ENCODE measurements at places on chromosomes 2 and 18.

DNA sequence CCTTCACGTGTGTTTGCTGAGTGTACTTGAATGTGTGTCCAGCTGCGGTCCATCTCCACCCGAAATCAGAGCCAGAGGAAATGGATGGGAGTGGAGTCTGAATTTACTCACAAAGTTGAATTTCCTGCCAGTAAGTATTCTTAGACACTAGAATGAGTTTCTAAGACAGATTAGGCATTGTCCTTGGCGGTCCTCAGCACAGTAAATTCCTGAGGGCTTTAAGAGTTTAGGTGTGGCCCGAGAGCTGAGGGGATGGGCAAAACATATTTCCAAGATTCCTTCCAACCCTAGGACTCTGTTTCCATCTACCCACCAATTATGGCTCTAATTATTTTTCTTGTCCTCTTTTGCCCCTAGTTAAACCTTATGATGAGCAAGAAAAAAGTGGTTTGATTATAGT, 90.3 kb upstream of the PHLPP1 start:
- no peak for DNase-seq

DNA sequence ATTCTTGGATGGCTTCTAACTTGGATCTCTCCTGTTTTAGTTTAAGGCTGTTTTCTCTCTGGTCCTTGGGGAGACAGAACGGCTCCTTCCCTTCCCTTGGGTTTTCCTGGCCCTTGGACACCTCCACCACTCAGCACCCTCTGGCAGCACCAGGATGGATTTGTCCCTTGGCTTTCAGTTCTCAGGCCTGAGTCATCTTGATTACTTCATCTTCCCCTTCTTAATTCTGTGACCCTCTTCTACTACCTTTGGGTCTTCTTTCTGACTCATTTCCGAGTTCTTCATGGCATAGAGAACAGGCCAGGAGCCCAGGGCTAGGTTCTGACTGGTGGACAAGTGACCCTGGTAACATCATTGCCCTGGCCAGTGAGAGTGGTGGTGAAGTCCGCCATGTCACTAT, 14.9 kb downstream of the IGFBP2 start:
- DNase-seq, result no peak

DNA sequence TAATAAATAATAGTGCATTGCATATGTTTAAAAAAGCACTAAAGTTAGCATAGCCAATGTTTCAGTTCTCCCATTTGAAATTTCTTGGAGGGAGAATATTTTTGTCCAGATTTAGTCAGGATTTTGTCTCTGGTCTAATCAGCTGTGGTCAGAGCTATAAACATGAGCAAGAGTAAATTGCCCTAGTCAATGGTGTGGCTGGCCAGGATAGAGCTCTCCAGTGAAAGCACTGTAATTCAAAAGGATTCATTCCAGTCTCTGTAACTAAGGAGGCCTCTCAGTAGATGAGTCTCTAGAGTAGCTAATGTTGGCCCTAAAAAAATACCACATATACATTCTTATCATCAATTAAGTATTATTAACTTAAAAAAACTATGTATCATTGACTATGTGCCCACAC, 241.6 kb downstream of the CDCA7 start:
- DNase-seq, result no peak

GRCh38 chr2:4553241-4553640, 849.9 kb downstream of the DCDC2C start:
- DNase-seq, result no peak

- no peak for DNase-seq
These were observed 75.6 kb upstream of the APCDD1 start for GRCh38 chr18:10378688-10379420.

Data from NCI-H2029 (cell line).